ENCODE measurements at places on chromosomes 5 and 9. TPM values are rescaled to one million over a fixed set of nuclear protein-coding genes. Genes with fewer than 3 reads are reported as not detected.

DNA sequence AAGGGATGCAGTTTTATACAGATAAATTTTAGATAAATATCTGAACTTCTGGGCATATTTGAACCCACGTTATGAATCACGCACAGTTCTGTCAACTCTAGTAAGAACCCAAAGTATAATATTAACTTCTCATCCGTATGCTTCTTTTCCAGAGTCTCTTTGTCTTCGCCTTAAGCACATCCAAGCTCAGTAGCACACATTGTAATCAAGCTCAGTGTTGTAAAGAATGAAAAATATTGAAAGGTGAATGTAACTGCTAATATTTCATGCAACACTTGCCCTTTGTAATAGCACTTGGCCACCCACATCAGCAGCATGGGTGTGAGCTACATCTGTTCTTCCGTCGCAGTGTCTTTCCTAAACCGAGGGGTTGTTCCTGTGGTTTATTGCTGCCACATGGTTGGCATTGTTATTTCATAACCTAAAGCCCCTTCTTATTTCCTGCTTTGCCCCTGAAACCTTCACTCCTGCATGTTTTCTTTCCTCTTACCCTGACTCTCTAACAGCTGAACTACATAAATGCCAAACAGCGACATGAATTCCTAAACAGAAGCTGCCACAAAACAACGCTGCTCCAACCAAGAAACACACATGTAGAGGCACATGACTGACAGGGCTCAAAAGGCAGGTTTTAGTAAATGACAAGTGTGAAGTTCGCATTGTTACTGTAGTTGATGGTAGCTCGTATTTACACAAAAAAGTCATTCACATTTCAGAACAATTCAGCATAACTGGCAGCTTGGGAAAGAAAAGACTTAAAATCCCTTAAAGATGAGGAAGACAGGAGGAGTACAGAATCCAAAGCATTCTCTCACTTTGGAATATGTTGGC lies 190.1 kb upstream of the MEF2C start:
- H3K36me3 ChIP-seq: no peaks in the 10 kb centered on the region
- no peaks in the 10 kb centered on the region for H3K27me3 ChIP-seq
- no peaks in the 10 kb centered on the region for H3K4me1 ChIP-seq
- no peak overlapping the region for H3K27ac ChIP-seq

- H3K27ac ChIP-seq: no peak overlapping the region
- no peaks in the 10 kb centered on the region for H3K4me1 ChIP-seq
- peaks cover 9% of the 10 kb centered on the region for H3K27me3 ChIP-seq
These were observed 202.1 kb downstream of the TSSK1B start for GRCh38 chr5:113232667-113233066.

DNA sequence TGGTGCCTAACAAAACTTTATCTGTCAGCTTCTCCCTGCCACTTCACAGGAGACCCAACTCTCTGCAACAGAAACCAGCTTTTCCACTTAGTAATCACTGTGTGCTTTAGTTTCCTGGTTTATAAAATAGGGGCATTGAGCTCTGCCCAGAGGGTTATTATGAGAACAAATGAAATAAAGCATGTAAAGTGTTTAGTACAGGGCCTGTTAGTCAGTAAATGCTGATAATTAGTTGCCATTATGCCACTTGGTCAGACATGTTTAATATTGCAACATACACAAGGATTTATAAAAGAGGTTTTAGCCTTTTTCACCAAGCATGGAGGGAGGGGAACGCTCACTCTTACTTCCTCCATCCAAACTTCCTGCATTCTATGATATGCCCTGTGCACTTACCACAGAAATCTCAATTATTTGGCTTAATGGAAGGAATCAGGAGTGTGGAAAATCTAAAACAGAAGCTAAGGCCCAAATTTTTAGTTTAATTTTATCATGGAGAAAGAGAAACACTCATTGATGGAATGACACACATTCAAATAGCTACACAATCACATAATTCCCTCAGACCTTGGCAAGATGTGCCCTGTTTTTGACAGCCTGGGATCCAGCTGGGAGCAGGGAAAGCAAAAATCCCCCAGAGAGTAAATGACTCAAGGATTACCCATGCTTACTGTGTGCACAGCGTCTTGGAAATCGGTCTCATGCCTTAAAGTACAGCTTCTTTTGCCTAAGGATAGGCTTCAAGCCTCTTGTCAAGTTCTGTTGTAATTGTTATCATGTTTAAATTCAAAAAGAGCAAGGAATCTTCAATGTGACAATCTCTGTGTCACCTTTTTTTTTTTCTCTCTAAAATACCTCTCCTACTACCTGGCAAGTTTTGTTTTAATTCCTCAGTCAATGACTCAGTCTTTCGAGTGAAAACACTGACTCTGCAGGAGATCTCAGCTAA lies 34.0 kb downstream of the ZNF474 start:
- H3K27me3 ChIP-seq: no peaks in the 10 kb centered on the region
- no peaks in the 10 kb centered on the region for H3K4me1 ChIP-seq
- H3K4me3 ChIP-seq: no peak overlapping the region
- no peak overlapping the region for H3K27ac ChIP-seq

DNA sequence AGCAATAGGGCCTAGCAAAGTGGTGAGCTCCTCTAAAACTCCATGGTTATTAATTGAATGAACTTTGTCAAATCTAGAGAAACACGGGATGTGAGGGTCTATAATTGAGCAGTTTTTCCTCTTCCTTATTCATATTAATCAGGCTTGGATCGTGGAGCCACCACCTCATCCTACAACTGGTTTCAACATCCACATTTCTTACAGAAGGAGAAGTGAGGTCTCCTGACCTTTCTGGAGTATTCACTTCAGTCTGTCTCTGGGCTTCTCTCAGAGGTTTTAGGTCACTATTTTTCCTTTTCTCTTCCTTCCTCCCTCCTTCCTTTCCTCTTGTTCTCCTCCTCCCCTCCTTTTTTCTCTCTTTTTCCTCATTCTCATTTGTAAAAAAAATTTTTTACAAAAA lies 177.3 kb upstream of the ACTBL2 start:
- no peaks in the 10 kb centered on the region for H3K27me3 ChIP-seq
- H3K36me3 ChIP-seq: no peaks in the 10 kb centered on the region
- peak overlapping the region; percentile 18 for H3K27ac ChIP-seq
- no peak for DNase-seq
- H3K4me1 ChIP-seq: no peaks in the 10 kb centered on the region

GRCh38 chr5:67731886-67732285 lies 483.7 kb upstream of the PIK3R1 start:
- H3K4me3 ChIP-seq: no peak overlapping the region
- H3K27ac ChIP-seq: no peak overlapping the region
- DNase-seq: no peak
- H3K36me3 ChIP-seq: no peaks in the 10 kb centered on the region

- H3K27me3 ChIP-seq: no peaks in the 10 kb centered on the region
- H3K27ac ChIP-seq: no peak overlapping the region
- no peaks in the 10 kb centered on the region for H3K4me1 ChIP-seq
- DNase-seq: no peak
- no peak overlapping the region for H3K4me3 ChIP-seq
- no peaks in the 10 kb centered on the region for H3K36me3 ChIP-seq
These were observed 54.5 kb downstream of the AK8 start for GRCh38 chr9:132823370-132824145.

DNA sequence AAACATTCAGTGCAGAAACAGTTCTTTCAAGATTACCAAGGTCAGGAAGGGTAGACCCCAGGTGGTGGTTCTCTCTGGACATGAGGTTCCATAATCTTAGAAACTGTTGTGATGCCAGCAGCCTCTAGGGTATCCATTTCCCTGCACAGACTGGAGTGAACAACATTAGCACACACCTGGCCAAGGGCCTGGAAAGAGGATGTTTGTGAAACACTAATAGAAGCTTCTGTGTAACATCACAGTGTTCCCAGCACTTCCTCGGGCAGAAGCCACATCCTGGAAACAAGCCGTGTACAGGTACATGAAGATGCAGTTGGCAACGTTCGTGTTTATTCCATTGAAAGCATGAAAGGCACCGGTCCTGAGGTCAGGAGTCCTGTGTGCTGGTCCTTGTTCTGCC lies 598.2 kb upstream of the KLF4 start:
- no peak overlapping the region for H3K27ac ChIP-seq
- H3K36me3 ChIP-seq: no peaks in the 10 kb centered on the region
- H3K27me3 ChIP-seq: no peaks in the 10 kb centered on the region
- H3K4me1 ChIP-seq: no peaks in the 10 kb centered on the region
- H3K4me3 ChIP-seq: no peak overlapping the region

DNA sequence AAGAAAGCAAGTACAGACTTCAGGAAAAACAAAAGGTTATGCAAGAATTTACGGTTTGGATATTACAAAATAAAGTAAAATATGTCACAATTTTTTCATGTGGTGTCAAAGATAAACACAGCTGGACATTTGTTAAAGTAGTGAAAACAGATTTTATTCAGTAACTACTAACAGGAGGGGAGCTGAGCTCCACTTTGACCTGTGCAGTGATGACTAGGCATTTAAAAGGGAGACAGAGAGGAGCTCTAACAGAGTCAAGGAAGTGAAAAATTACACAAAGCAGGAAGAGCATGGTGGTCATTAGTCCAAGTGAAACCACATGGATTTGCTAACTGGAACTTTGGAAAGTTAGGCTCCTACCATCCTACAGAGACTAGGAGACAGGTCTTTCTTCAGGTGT lies 263.6 kb upstream of the PCSK5 start:
- H3K4me1 ChIP-seq: no peaks in the 10 kb centered on the region
- H3K4me3 ChIP-seq: no peak overlapping the region
- no peak overlapping the region for H3K27ac ChIP-seq
- H3K27me3 ChIP-seq: no peaks in the 10 kb centered on the region
- DNase-seq: no peak

DNA sequence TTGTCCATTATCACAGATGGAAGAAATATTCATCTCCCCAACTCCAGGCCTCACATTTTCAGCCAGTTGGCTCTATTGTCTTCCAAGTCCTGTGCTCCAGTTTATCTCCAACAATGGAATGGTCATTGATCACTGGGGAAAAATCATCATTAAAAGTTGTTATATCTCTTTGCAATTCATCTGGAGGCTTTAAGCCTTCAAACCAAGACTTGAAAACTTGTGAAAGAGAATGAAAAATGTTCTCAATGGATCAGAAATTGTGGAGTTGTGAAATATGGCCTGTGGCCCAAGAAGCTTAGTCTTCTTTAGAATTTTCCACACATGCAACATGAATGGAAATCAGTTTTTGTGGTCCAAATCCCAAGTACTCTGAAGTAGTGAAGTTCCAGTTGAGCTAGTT lies 569.6 kb downstream of the EBF1 start:
- no peaks in the 10 kb centered on the region for H3K4me1 ChIP-seq
- no peak for DNase-seq
- H3K36me3 ChIP-seq: no peaks in the 10 kb centered on the region
- H3K27ac ChIP-seq: no peak overlapping the region

GRCh38 chr9:86052556-86053468 lies 46.5 kb downstream of the GOLM1 start:
- H3K4me3 ChIP-seq: no peak overlapping the region
- no peaks in the 10 kb centered on the region for H3K4me1 ChIP-seq
- no peaks in the 10 kb centered on the region for H3K36me3 ChIP-seq
- H3K27me3 ChIP-seq: no peaks in the 10 kb centered on the region
- H3K27ac ChIP-seq: no peak overlapping the region

GRCh38 chr5:66722686-66723085 lies 126.5 kb downstream of the MAST4 start:
- no peaks in the 10 kb centered on the region for H3K27me3 ChIP-seq
- H3K36me3 ChIP-seq: no peaks in the 10 kb centered on the region
- no peak overlapping the region for H3K4me3 ChIP-seq
- no peaks in the 10 kb centered on the region for H3K4me1 ChIP-seq
- H3K27ac ChIP-seq: no peak overlapping the region

DNA sequence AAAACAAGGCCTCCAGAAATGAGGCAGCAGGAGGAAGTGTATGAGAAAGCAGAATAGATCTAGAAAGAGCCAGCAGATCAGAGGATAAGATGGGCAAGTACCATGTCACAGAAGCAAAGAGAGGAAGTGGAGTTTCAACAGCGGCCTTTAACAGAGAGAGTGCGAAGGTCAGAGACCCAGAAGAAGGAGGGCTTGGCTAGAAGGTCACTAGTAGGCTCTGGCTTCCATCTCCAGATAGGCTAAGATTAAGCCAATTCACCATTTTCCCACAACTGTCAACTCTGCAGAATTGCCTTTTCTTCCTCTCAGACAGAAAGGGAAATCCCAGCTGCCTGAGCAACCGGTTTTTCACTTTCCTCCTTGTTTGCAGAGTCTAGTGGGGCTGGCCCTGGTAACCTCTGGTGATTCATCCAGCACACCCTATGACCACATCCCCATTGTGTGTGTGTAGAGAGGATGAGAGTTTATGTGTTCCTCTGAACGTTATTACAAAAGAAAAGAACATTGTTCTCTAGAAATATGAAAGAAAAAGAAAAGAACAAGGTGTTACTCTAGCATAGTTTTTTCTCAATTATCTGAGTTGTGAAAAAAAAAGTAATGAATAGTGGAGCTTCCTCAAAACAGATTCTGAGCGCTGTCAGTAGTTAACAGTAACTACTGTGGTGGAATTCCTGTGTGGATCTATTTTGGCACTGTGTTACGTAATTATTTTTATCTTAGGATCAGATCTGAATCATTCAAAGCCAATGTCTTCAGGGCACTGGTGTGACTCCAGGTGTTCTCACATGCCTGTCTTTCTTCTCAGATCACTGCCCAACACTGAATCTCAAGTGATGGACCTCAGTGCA lies 220.4 kb downstream of the ARRDC3 start:
- DNase-seq: peak; percentile 76
- peak overlapping the region; percentile 29 for H3K27ac ChIP-seq
- H3K4me1 ChIP-seq: peaks cover 9% of the 10 kb centered on the region
- no peak overlapping the region for H3K4me3 ChIP-seq
- H3K36me3 ChIP-seq: no peaks in the 10 kb centered on the region
- no peaks in the 10 kb centered on the region for H3K27me3 ChIP-seq

- no peaks in the 10 kb centered on the region for H3K36me3 ChIP-seq
- H3K4me3 ChIP-seq: no peak overlapping the region
- no peak overlapping the region for H3K27ac ChIP-seq
These were observed 171.0 kb downstream of the DEPDC1B start for GRCh38 chr5:60529001-60529400.

GRCh38 chr5:119389288-119390030 lies 33.6 kb downstream of the TNFAIP8 start:
- no peaks in the 10 kb centered on the region for H3K36me3 ChIP-seq
- no peaks in the 10 kb centered on the region for H3K27me3 ChIP-seq
- DNase-seq: no peak

GRCh38 chr5:126094991-126095390 lies 328.2 kb upstream of the GRAMD2B start:
- H3K27ac ChIP-seq: no peak overlapping the region
- no peaks in the 10 kb centered on the region for H3K36me3 ChIP-seq
- no peak overlapping the region for H3K4me3 ChIP-seq
- no peaks in the 10 kb centered on the region for H3K27me3 ChIP-seq

SPATA31C1 gene
- not detected for total RNA-seq

IFNB1 gene
- not detected for total RNA-seq

TMEM174 gene
- not detected for total RNA-seq

SPINK1 gene
- total RNA-seq: 3.0 TPM

SLC36A2 gene
- total RNA-seq: not detected

LCN15 gene
- 0.05 TPM for total RNA-seq

TUSC1 gene
- total RNA-seq: 4.4 TPM

WWC1 gene
- 29.4 TPM for total RNA-seq

ERCC6L2 gene
- 39.7 TPM for total RNA-seq

SPAAR gene
- total RNA-seq: not detected
